ENCODE measurements at places on chromosomes 5 and 9.

GRCh38 chr5:154409230-154409840 lies 36.5 kb upstream of the SAP30L start:
- DNase-seq = no peak

- DNase-seq = no peak
Observed at GRCh38 chr5:72709341-72709740, 107.1 kb upstream of the TNPO1 start.

- no peak for DNase-seq
Observed at GRCh38 chr9:22582221-22582620, 135.6 kb downstream of the DMRTA1 start.

GRCh38 chr5:148799737-148800527 lies 26.5 kb upstream of the ADRB2 start:
- DNase-seq = no peak

DNA sequence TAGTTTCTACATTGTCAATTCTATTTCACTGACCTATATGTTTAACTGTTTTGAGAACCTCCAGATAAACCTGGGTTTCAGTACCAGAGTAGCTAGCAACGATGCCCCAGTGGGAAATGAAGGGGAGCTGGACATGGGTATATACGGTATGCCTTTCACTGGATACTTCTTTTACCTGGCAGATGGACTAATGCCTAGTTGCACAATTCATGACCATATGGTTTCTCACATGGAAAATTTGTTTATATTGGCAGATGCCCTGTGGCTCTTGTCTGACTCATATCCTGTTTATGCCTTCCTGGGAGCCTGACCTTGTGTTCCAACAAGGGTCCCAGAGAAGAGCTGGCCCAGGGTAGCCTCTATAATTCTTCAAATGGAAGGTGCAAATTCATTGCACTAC lies 144.1 kb downstream of the MAT2B start:
- DNase-seq = peak; percentile 51

DNA sequence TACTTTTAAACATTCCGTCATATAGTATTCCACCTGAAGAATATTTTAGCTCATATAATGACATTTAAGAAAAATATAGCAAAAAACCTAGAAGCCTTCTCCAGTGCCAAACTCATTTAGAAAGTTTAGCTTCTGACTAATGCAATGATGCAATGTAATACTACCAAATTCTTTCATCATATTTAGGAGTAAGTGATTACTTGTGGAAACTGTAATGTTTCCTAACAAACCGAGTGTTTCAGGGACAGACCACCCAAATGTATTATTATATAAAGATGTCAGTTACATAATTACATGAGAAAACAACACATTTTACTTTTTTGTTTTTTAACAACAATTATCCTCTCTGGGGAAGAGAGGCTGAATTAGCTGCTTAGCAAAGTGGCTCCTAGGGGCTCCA lies 316.2 kb downstream of the ARL15 start:
- no peak for DNase-seq

- no peak for DNase-seq
Observed at GRCh38 chr9:132985071-132985350, 6.5 kb downstream of the GFI1B start.

DNA sequence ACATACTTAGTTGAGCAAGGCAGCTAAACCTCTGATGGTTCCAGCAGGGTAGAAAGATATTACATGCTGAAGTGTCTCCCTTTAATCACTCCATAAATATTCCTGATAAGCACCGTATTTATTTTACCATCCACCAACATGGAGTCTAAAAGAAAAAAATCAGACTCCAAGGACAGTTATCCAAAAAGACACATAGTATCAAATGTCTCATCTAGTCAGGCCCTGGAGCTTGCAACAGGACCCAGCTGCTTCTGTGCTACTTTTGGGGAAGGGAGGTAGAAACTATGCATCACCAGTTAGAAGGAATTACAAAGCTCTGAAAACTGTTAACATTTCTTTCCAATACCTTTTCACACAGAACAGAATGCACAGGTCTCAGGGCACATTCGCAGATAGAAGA lies 88.1 kb downstream of the S1PR3 start:
- DNase-seq = no peak

DNA sequence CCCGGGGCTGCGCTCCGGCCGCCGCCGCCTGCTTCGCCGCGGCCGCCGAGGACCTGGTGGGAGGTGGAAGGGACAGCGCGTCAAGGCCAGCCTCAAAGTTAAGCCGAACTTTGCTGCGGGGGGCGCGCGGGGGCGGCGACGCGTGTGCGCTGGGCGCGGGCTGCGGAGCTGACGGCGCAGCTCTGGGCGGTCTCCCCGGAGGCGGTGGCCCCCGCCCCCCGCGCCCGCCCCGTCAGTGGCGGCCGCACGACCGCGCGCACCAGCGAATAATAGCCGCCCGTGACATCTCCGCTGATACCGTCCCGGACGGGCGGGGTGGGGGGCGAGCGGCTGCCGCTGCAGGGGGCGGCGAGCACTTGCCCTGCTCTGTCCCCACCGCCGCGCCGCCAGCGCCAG lies 579 bp upstream of the FAM78A start:
- DNase-seq = no peak

DNA sequence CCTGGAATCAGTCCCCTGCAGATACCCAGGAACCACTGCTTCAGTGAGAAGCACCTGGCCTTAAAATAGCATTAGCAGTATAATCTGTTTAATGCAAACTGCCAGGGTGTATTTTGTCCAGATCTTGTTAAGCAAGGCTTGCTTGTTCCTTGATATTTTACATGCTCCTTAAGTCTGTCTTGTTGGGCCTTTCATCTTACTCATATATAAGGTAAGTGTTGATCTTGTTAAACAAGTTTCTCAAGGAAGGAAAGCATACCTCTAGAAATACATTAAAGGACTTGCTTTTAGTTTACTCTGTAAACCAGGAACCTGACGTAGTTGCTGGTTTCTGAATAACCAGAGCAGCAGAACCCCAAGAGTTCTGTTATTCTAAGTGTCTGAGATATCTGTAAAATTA lies 13.7 kb downstream of the HSPA4 start:
- DNase-seq = no peak

Measured in NCI-H1694 (cell line).